ENCODE measurements at places on chromosomes 7 and 10.

GRCh38 chr7:11341285-11341944 is 367.7 kb downstream of the PHF14 start:
- peak; percentile 44 for DNase-seq

DNA sequence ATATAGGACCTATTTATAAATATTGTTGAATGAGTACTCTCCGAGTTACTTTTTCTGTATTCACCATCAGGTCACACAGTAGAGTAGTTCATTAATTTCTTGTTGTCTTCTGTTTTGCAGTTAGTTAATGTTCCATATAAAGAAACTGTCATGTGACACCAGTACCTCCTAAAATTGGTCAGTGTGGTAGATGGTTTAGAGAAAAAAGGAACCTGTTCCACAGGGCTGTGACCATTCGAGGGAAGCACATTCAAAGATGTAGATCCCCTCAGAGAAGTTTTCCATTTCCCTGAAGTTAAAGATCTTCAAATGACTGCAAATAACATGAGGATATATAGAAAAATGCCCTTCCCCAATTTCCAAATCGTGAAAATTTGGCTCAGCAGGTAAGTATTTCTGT is 45.7 kb downstream of the PRPF18 start:
- no peak for DNase-seq

GRCh38 chr10:34758447-34758996 is 56.6 kb downstream of the PARD3 start:
- DNase-seq, result peak; percentile 70

DNA sequence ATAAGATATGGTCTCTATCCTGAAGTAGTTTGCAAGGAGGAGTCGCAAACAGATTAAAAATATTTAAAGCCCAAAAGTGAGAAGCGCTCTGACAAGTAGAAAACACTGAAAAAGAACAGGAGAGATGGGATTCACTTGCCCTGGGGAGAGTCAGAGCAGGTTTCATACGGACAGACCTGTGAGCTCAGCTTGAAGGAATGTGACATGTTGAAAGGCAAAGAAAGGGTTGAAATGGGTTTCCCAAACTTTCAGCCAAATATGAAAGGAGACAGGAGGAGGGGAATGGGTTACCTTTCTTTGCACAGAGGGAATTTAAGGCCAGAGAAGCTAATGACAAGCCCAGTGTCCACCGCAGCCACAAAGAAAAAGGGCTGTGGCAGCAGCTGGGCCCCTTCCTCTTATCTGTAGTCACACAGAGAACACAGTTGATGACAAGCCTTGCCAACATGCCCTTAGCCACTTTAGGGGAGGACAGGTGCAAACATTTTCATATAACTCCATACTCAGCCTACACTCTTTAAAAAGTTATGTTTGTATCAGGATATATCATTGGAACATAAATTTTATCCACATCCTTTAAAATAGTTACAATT is 14.9 kb downstream of the HOXA1 start:
- peak; percentile 75 for DNase-seq

DNA sequence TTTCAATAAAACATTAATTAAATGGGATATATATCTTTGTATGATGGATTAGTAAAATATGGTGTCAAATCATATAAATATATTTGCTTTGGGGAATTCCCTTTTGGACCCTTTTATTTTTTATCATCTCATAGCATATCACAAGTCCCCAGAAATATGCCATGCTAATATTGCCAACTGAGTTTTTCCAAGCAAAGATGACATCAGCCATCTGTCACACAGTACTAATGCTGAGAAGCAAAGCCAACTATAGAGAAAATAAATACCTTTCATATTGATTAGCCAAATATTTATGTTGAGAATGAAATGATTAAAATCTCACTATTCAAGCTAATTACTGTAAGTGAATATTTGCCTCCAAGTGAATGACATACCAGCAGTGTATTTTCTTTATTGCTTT is 575.3 kb downstream of the ETV1 start:
- no peak for DNase-seq

- DNase-seq, result no peak
Measured at GRCh38 chr7:129970816-129971215, 18.1 kb upstream of the UBE2H start.

DNA sequence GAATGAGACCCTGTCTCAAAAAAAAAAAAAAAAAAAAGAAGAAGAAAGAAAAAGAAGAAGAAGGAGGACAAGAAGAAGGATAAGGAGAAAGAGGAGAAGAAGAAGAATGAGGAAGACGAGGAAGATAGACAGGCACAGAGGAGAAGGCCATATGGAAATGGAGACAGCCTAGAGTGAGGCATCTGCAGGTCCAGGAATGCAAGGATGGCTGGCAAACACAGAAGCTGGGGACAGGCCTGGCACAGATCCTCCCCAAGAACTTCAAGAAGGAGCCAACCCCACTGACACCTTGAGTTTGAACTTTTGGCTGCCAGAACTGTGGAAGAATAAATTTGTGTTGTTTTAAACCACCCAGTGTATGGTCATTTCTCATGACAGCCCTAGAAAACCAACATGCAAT is 38.9 kb downstream of the SPOCK2 start:
- DNase-seq, result no peak

- no peak for DNase-seq
Measured at GRCh38 chr10:97534746-97535367, 36.1 kb downstream of the UBTD1 start.

- DNase-seq, result no peak
Measured at GRCh38 chr7:157905651-157906461, 569.1 kb downstream of the DNAJB6 start.

- peak; percentile 69 for DNase-seq
Measured at GRCh38 chr10:80498833-80499741, 38.6 kb upstream of the SH2D4B start.

DNA sequence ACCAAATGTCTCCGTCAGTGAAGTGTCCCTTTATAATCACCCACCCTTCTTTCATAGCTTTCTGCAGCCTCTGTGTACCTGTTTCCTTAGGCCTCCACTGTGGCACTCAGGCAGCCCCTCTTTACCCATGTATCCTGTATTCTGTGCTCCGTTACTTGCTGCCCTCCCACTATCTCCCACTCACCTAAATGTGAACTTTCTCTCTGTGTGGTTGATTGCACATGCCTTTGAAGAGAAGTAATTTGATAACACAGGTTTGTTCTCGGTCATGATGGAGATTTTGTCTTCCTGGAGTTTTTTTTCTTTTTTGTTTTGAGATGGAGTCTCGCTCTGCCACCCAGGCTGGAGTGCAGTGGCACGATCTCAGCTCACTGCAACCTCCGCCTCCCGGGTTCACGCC is 61.5 kb downstream of the REEP3 start:
- DNase-seq, result no peak

GRCh38 chr7:147541261-147541660 is 1049.3 kb upstream of the C7orf33 start:
- no peak for DNase-seq

DNA sequence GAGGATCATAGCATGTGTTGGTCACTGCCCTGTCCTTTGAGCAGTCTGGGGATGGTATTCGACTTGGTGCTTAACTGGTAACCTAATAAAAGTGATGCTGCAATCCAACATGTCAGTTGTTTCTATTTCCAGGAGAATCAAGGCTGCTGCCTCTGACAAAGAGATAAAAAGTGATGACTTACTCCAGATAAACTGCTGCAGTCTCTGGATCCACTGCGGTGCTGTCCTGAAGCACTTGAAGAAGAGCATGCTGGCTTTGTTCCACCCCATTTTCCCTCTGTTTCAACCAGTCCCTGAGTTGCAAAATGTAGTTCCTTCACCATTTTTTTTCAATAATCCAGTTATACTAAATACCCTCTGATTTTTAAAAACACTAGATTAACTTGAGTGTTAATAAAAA is 403.5 kb upstream of the ANKRD30A start:
- DNase-seq, result no peak

DNA sequence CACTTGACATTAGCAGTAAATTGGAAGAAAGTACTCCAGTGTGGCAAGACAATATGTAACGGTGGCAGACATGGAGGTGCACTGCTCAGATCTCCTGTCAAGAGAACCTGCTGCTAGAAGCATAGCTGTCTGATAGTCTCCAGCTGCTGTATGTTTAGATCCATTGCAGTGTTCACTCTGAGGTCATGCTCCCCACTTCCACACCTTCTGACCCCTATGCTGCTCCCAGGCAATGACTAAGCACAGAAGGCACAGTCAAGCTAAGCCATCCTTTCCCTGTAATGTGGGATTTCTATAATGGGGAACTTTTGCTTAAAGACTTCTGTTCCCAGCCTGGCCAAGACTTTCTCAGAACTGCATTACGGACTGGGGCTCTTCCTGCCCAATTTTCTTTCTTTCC is 315.8 kb downstream of the HPSE2 start:
- no peak for DNase-seq

DNA sequence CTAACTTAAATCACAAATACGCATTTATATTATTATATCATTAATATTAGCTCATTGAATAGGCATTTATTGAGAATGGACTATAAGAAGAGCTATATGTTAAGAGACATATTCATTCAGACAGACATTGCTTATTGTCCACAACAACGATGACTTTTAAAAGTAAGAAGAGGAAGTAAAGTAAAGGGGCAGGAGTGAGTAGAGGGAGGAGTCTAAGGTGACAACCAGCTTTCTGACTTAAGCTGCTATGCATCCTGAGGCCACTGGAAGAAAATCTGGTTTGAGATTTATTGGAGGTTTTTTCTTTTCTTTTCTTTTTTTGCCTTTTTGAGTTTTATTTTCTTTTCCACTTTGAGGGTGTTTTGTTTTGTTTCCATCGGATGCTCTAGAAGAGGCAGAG is 723.5 kb downstream of the GRM8 start:
- no peak for DNase-seq

- no peak for DNase-seq
Measured at GRCh38 chr7:138212314-138212713, 136.1 kb downstream of the AKR1D1 start.

GRCh38 chr10:33132626-33133025 is 174.6 kb upstream of the ITGB1 start:
- DNase-seq, result no peak

DNA sequence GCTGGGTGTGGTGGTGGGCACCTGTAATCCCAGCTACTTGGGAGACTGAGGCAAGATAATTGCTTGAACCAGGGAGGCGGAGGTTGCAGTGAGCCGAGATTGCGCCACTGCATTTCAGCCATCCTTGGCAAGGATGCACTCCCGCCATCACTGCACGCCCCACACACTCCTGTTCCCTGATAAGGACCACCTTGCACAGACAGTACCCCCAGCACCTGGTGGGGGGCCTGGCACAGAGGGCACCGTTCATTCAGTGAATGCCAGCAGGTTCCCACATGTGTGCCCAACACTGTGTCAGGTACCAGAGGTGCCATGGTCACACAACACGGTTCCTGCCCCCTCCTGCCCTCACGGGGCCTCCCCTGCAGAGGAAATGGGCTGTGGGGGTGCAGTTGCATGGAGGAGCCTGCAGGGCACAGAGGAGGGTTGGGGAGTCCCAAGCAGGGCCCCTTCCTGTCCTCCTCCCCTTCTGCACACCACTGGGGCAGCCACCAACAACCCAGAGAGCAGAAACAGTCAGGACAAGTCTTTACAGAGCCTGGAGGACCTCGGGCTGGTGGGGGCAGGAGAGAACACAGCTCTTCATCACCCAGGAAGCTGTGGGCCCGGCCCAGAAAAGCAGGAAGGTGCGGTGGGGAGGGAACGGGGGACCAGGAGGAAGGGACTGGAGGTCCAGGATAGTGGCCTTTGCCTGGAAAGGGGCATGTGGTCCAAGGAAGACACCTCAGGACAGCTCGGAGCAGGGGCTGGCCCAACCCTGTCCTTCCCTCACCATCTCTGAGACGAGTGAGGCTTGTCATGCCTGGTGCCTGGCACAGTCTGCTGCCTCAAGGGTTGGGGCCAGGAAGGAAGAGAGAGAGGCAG is 7.1 kb downstream of the CRYGN start:
- no peak for DNase-seq

- DNase-seq, result no peak
Measured at GRCh38 chr10:23445591-23445990, 6.7 kb downstream of the OTUD1 start.

GRCh38 chr10:57979956-57980355 is 287.7 kb downstream of the IPMK start:
- no peak for DNase-seq

DNA sequence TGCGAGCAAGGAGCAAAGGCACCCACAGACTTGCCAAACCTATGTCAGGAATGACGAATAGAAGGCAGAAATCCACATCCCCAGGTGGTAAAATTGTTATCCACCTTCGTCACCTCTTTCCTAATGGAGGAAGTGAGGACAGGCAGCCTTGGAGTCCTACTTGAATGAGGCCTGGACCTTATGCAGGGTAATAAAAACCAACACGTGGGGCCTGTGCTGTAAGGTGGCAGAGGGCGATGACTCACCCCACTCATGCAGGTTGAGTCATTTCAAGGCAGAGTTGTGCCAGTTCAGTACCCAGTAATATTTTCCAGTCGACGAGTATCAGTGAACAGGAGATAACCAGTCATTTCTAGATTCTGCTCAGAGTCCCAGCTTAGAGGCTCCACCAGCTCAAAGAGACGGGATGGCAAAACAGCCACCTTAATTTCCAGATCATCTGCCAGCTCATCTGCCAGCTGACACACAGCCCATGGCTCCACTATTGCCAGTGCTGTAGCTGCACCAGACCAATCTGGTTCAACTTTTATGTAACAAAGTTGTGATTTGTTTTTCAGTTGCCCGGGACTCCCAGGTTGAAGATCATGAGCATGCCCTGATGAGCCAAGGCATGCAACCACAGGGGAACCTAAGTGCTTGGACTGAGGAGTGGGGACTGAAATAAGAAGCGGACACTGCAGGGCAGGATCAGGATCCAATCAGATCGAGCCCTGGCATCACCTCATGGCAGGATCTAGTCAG is 176.2 kb upstream of the ITGB1 start:
- DNase-seq, result peak; percentile 96

- no peak for DNase-seq
Measured at GRCh38 chr10:89642193-89642592, 2.8 kb downstream of the PANK1 start.

DNA sequence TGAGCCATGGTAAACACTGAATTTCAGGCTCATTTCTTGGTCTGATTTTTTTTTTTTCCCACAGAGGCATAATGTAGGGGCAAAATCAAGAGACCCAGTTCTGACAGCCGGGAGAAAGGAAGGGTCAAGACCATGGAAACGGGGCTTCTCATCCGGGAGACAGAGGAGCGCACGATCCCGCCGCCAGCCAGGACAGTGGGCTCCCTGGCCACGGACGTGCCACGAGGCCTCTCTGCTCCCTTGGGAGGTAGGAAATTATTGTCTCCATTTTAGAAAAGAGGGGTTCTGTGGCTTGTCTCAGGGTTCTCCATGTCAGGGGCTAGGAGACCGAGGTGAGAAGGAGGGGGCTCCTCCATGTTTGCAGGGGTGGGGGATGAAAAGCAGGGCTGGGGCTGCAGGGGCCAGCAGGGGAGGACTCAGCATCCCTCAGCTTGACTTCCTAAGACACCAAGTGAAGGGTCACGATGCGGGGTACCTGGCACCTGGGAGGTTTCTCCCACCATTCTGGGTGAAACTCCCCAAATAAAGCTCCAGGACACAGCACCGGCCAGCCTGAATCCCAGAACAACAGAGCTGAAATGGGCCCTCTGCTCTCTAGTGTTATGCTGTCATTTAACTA is 37.6 kb downstream of the PPIF start:
- no peak for DNase-seq

- no peak for DNase-seq
Measured at GRCh38 chr7:37069336-37069735, 345.0 kb upstream of the AOAH start.
